ENCODE measurements at places on chromosomes 3 and 15.

GRCh38 chr15:66008940-66009562 lies 139.8 kb downstream of the RAB11A start:
- no peak for DNase-seq

GRCh38 chr3:171193693-171194092 lies 167.2 kb upstream of the SLC2A2 start:
- DNase-seq, result no peak

- DNase-seq, result peak; percentile 43
Measured at GRCh38 chr15:57640930-57641682, 49.4 kb downstream of the MYZAP start.

DNA sequence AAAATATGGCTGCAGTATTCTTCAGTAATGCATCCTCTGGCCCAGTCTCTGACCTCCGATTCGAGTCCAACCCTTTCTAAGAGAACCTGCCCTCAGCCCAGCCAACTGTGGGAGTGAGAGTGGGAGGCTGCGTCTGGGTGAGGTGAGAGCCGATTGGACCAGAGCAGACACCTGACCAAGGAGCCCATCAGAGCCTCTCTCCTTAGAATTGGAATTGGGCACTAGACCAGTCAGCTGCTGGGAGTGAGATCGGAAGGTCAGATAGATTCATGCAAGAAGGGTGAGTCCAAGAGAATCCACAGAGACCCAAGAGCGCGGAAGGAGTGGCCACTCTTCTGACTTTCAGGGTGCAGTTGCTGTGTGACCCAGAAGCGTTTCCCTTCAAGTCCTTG lies 10.2 kb downstream of the RASL12 start:
- no peak for DNase-seq

GRCh38 chr3:123361071-123361470 lies 87.8 kb downstream of the ADCY5 start:
- no peak for DNase-seq

DNA sequence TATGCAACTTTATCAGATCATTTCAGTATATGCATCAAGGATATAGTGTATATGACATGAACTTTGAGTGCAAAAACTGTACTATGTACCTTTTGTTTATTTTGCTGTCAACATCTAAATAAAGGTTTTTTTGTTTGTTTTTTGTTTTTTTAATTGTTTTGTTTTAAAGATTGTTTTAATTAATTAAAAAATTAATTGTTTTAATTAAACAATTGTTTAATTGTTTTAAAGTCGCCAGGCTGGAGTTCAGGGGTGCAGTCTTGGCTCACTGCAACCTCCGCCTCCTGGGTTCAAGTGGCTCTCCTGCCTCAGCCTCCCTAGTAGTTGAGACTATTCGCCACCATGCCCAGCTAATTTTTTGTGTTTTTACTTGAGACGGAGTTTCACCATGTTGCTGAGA lies 79.9 kb upstream of the LRRFIP2 start:
- no peak for DNase-seq

GRCh38 chr3:20323307-20323927 lies 137.4 kb upstream of the SGO1 start:
- DNase-seq, result no peak

DNA sequence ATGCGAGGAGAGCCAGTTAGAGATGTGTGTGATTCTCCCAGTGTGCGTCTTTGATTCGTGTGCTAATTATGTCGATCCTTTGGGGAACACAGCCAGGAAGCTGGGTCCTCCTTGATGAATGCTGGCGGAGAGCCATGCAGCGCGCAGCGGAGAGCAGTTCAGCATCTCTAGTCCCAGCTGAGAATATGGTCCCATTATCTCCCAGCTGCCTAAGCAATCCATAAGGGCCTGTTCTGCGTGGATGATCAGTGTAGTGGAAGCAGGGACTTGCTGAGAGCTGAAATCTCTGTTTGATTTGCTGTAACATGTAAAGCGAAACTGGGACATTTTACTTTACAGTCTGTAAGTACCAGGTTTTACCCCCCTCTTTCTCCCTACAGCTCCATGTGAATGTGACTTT lies 412.7 kb downstream of the CNTN4 start:
- no peak for DNase-seq

DNA sequence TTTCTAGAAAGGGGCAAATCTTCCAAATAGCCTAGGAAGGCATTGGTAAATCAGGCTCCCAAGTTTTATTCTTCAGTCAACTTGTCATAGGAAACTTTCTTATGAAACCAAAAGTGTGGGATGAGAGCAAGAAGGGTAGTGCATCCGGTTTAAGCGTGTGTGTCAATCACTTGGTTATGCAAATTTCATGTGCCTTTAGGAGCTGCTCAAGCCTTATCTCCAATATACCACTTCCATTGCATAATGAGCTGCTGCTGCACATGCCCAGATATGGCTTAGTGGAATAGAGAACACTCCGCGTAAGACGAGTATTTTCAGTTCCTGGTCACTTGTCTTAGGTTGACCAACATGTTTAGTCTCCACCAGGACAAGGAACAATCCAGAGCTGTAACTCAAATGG lies 242.1 kb downstream of the CBLB start:
- no peak for DNase-seq

DNA sequence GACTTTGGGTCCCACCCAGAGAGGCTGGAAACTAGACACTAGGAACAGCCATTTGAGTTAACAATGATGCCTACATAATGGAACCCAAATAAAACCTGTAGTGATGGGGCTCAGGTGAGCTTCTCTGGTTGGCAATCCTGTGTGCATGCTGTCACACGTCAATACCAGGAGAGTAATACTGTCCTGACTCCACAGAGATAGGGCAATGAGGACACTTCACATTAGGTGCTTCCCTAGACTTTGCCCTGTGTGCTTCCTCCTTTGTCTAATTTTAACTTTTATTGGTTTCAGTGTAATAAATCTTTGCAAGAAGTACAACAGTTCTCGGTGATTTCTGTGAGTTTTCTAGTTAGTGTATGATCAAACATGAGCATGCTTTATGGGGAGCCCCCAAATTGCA lies 281.8 kb upstream of the ARRDC4 start:
- DNase-seq, result no peak

DNA sequence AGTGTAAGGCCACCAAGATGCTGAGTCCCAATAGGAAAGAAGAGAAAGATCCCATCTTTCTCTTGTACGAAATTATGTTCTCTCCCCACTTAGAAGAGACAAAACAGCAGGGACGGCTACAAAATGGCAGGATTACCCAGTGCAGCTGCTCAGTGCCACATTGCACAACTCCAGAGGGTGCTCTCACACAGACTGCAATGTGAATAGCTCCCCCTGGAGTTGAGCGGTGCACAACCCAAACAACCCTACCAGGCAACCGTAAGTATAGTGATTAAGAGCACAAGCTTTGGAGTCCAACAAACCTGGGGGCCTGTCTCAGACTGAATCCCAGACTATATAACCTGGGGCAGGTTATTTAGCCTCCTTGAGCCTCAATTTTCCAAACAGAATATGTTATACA lies 3.1 kb upstream of the BHLHE40 start:
- peak; percentile 77 for DNase-seq

- no peak for DNase-seq
Measured at GRCh38 chr15:70597056-70597603, 166.2 kb downstream of the UACA start.

Measured in hematopoietic multipotent progenitor cell treated with erythropoietin and hydrocortisone succinate and interleukin-3 and kit ligand, for 8 days (in vitro differentiated cells).